ENCODE measurements at places on chromosomes 4 and X. TPM values are rescaled to one million over a fixed set of nuclear protein-coding genes. Genes with fewer than 3 reads are reported as not detected.

Gene MAGEB10
- not detected for total RNA-seq

Gene FAM50A
- 71.3 TPM for total RNA-seq

Gene RIPPLY1
- not detected for total RNA-seq

- peak; percentile 11 for DNase-seq
These were observed 3.5 kb upstream of the SLIT2 start for GRCh38 chr4:20248155-20248558.

DNA sequence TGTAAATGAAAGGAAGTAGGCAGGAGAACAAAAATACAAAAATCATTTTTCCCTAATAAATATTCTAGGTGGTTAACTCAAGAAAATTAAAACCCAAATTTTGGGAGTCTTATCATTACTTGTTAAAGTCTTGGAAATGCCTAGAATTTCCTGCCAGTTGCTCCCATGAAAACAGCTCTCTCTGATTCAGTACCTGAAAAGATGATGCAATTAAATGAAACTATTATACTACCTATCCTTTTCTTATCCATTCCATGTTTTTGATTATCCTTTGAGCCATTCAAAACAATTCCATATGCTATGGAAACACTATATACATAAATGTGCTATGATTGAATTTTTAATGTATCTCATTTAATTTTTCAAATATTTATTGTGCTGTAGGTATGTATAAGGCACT is 50.5 kb upstream of the AMELX start:
- no peak for DNase-seq

GRCh38 chr4:150265806-150266205 is 187.6 kb downstream of the DCLK2 start:
- no peak for DNase-seq

DNA sequence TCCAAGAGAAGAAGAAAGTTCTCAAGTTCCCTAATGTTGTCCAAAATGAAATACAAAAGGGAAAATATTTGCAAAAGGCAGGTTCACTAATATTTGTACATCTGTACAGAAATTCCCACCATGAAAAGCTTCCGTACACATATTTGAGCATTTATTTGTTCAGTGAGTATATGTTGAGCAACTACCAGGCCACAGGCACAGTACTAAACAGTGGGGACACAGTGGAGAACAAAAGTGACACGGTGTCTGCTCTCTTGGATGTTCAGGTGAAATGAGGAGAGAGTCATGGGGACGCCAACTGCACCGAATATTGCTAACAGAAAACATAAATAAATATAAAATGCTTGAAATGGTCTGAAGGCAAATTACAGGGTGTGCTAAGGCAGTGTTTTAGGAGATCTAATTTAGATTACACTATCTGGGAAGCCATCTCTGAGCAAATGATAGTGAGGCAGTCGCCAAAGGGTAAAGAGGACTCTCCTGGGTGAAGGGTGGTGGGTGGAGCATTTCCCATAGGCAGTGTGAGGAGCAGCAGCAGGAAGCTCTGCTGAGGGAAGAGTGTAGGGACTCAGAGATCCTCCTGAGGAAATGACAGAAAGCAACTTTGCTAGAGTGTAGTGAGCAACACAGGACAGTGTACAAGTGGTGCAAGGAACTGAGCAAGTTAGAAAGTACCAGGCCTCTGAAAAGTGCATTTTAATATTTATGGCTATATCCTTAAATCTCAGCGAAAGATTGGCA is 375.2 kb downstream of the GALNTL6 start:
- no peak for DNase-seq

DNA sequence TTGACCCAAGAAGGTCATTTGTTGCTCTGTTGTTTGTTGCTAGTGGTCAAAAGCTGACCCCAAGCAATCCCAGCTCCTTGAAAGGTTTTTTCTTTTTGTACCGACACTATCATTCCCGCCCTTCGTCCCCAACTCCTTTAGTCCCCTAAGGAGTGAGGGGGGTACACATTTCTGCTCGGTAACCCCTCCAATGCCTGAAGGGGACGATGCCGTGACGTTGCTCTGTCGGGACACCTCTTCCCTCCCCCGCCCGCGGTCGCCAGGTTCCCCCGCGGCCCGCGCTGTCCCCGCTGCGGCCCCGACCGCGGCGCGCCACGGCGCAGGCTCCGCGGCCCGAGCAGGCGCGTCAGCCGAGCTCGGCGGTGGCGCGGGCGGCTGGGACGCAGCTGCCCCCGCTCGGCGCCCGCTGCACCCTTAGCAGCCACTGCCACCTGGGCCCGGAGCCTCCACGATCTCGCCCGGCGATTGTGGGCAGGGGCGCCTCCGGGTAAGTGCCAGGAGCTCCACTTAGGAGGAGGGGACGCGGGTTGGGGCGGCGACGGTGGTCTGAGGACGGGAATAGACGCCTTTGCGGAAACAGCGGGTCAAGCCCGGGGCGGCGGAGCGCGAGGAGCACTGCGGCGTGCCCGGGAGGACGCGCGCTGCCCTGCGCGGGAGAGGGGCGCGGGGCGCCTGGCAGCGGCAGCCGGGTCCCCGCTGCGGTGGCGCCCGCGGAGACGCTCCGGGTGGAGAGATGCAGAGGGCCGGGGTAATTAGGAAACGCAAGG is at the start of gene GLRB:
GLRB (plus strand) TSS at position 340 of the 767 bp plus-strand sequence. CDS start 1,875 bp downstream, outside the sequence.
- no peak for DNase-seq

GRCh38 chr4:100929758-100930157 is 411.9 kb upstream of the EMCN start:
- no peak for DNase-seq

DNA sequence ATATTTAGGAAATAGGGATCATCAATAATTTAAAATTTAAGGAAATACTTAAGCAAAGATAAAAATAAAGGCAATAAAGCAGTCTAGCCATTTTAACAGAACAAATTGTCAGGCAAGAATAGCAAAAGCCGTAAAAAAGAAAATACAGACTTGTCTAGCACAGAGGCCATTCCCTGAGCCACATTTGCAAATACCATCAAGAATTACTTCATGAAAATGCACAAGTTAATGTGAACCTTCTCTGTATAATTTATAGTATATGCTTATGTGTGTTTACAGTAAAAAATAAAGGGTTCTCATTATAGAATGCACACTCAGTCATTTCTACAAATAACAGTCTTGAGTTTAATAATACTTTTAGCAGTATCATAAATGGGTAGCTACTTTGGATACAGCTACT is 505.9 kb upstream of the CPEB2 start:
- DNase-seq: no peak

DNA sequence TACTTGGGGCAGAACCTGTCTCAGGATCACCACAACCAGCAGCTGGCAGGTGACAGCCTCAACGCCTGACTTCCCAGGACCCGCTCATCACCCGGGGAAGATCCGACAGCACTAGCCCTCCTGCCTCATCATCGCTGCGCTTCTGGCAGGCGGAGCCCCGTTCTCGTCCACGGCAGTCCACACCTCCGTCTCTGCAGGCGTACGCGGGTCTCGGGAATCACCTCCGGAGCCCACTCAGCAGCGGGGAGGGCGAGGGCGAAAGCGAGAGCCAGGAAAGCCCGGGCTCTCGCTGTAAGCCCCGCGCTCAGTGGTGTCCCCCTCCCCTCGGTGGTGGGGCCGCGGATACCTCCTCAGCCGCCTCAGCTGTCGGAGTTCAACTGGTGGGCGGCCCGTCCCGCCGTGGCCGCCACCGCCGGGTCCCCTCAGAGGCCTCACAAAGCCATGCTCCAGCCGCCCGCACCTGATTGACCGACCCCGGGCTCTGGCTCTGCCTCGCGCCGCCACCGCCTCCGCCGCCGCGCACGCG is 518 bp upstream of the CNKSR2 start:
- no peak for DNase-seq

Measured in mucosa of gallbladder (tissue), 1 donor.